Spleen (tissue), 13 donors: ENCODE measurements at places on chromosomes 7 and 10. TPM values are rescaled to one million over a fixed set of nuclear protein-coding genes. Genes with fewer than 3 reads are reported as not detected.

EZH2 gene
- total RNA-seq, result 9.8 TPM

AGBL3 gene
- total RNA-seq, result 6.6 TPM

NUTM2A gene
- 3.7 TPM for total RNA-seq

ERVW-1 gene
- total RNA-seq, result not detected

FBXW4 gene
- total RNA-seq, result 74.8 TPM

DDX21 gene
- total RNA-seq, result 59.3 TPM

GPR26 gene
- total RNA-seq, result not detected

DNA sequence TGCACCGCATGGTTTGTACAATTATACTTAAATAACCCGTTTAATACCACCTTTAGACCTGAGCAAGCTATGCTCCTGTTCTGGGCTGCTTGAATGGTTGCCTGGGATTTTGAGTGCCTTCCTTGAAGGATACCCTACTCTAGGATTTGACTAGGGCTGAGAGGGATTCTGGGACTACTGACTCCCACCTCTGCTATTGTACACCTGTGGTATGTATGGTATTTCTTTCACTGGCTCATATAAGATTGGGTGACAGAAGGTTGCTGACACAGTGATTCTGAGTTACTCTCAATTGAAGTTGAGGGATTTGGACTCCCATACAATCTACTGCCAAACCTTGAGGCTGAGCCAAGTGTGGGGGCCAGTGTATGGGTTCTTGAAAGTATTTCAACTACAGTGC, 494.4 kb upstream of the SEMA3D start:
- no peak for DNase-seq

GRCh38 chr7:80659120-80660055, 20.9 kb downstream of the CD36 start:
- DNase-seq, result no peak

DNA sequence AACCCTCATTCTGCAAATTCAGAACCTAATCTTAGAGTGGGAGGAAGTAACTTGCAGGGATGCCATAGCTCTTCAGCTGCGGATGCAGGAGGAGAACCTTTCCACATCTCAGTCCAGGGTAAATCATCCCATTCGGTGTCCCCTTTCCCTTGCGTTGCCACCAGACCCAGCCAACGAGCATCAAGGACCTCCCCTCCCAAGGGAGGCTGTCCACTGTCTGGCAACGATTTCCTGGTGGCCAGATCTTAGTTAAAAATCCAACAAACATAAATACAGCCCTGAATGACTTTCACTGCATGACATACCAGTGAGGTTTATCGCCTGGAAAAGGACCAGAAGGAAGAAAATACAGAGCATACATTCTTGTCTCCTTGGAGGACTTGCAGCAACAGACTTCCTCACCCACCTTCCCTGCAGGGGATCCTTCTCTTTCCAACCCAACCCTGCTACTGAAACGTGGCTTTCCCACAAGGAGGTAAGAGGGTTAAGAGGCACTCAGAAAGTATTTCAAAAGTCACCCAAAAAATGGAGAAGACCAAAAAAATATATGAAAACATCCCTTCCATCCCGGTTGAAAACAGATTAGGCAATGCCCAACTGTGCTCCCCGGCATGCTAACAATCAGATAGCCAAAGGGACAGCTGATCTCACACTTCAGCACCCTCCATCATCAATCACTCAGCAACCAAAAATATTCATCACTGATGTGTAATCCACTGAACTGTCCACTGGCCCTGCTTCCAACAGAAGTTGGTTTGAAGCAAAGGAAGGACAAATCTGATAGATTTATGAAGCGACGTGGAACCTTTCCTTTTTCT, 206.6 kb downstream of the TNS3 start:
- peak; percentile 24 for DNase-seq

DNA sequence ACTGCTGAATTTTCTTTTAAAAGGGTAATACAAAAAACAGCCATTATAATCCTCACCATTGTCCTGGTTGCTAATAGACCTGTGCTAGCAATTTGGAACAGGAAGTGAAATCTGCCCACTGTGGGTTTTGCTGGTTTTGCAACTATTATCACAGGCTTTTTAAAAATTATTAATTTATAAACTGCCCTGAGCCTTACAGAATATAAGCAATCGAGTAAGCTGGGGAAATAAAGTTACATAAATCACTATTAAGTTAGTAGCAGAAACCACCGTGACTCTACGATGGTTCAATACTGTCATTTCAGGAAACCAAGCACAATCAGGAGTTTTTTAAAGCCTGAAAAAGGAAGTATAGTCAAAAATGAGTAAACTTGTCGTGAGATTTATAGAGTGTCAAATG, 62.3 kb downstream of the TMEM26 start:
- DNase-seq, result no peak

DNA sequence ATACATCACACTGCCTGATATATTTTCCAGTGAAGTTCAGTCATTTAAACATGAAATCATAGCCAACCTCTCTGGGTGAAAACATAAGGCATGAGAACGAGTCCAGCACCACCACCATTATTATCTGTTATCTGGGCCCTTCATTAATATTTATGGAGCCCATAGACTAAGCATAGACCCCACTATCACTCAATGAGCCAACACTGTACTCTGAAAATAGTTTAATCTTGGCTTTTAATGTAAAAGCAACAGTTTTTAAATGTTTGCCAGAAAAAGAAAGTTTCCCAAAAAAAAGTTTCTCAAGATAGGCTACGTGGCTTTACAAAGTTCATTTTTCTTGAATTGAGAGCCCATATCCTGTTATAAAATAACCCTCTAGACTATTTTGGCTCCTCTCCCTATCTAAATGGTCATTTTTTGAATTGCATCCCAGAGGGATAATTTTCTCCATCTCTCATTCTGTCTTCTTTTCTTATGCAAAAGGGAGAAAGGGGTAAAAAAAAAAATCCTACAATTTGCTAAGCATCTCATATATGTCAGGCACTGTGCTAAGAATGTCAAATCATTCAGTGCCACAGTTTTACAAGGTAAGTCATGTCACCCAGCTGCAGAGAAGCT, 66.1 kb downstream of the FZD1 start:
- DNase-seq, result no peak

DNA sequence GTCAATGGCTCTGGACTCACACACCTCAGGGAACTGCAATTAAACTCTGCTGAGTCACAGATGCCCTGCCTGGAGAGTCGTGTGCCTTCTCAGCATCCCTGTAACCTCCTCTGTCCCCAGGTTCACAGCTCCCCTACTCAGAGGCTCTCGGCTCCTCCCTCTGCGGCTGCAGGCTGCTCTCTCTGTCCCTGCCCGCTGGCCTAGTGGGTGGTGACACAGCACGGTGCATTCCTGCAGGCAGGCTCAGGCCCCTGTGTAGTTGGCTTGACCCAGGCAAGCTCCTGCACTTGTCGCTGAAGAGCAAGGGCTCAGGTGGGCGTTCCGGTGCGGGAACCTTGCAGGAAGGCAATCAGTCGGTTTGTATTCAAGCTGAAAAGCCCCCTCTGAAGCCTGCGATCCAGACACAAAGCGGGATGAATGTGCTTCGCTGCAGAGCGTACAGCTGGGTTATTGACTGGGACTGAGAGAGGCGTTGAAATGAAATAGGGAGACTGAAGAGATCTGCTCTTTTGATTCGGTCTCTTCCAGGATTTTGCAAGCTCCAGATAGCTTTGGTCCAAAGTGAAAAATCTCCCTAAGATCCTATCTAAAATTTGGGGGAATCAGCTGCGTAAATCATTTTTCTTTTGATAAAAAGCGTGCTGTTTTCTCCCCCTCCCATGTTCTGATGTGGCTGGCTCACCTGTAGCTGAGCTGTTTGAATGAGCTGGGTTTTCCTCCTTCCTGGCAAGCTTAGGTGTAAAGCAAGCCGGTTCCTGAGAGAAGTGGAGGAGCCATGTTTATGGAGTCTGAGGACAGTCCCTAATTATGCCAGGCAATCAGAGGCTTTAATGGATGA, 208.7 kb upstream of the PHYHIPL start:
- no peak for DNase-seq
